ENCODE measurements at places on chromosomes 5 and 9.

DNA sequence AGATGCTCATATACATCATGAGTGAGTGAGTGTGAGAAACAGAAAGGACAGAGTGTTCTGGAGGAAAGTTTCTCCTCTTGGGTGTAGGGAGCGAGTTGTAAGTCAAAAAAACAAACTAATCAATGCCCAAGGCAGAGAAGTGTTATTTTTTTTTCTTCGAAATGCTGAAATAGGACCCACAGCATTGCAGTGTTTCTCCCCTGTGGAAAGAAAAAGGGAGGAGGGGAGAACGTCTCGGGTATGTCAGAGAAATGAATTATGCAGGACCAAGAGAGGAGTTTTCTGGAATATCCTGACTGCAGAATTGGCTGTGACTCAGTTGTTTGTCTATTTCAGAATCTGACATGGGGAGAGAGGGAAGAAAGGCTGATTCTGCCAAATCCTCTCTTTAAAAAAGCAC lies 337.9 kb upstream of the RFX3 start:
- no peak for DNase-seq

DNA sequence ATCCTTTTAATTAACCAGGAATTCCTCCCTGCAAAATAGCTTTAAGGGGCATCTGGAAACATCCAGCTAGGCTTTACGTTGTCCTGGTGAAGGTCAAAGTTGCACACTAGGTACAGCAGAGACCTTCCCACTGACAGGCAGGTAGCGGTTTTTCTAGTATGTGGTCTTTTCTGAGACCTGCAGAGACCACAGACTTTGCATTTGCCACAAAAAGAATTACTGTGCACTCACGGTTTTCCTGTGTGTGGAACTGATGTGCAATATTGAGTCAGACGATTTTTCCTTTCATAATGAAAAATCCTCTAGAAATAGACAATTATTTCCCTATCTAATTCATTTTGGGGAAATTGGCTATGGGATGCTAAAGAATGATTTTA lies 417.0 kb upstream of the ADAMTSL1 start:
- no peak for DNase-seq

DNA sequence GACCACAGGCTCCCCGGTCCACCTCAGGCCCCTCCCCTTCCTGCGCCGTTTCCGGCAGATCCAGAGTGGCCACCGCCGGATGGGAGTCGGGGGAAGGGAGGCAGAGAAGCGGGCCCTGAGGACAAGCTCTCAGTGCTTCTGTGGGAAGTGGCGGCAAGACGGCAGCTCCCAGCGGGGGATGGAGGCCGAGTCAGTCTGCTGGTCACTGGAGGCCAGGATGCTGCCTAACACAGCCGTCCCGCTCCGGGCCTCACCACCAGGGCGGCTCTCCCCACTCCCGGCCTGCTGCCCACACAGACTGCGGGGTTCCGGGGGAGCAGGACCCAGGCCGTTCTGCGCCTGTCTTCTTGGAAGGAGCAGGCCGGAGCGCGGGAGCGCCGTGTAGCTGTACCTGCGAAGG lies 31.4 kb downstream of the FXN start:
- DNase-seq, result no peak

GRCh38 chr5:165459232-165459631 lies 1953.8 kb downstream of the MAT2B start:
- DNase-seq, result no peak

- no peak for DNase-seq
These were observed 64.8 kb downstream of the GDNF start for GRCh38 chr5:37774912-37775483.

- DNase-seq, result no peak
These were observed 21.4 kb downstream of the TMEM245 start for GRCh38 chr9:109098171-109098959.

Measured in D721Med (cell line).